ENCODE measurements at places on chromosomes 1 and 21. TPM values are rescaled to one million over a fixed set of nuclear protein-coding genes. Genes with fewer than 3 reads are reported as not detected.

TENT5C gene
- 64.5 TPM for total RNA-seq

GRCh38 chr21:45747233-45747766, 103.8 kb downstream of the PCBP3 start:
- no peaks in the 10 kb centered on the region for H3K4me1 ChIP-seq
- no peak overlapping the region for H3K27ac ChIP-seq
- H3K27me3 ChIP-seq = peaks cover 1% of the 10 kb centered on the region

DNA sequence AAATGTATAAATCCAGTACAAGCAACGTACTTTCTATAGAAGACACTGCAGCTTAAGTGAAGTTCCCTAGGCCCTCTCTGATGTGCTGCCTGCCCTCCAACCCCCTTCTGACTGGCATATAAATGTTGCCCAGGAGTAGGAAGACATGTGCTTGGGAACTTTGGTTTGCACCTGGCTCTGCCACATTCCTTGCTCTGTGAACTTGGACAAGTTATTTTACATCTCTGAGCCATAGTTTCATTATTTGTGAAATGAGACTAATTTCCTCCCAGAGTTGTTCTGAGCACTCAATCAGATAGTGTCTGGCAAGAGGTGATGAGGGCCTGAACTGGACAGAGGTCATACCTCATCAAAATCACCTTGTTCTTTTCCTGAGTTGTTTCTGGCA, 3.5 kb upstream of the PHC2 start:
- H3K27ac ChIP-seq = no peak overlapping the region
- peaks cover 2% of the 10 kb centered on the region for H3K4me1 ChIP-seq

ADAMTS1 gene
- total RNA-seq = 1.4 TPM

DNA sequence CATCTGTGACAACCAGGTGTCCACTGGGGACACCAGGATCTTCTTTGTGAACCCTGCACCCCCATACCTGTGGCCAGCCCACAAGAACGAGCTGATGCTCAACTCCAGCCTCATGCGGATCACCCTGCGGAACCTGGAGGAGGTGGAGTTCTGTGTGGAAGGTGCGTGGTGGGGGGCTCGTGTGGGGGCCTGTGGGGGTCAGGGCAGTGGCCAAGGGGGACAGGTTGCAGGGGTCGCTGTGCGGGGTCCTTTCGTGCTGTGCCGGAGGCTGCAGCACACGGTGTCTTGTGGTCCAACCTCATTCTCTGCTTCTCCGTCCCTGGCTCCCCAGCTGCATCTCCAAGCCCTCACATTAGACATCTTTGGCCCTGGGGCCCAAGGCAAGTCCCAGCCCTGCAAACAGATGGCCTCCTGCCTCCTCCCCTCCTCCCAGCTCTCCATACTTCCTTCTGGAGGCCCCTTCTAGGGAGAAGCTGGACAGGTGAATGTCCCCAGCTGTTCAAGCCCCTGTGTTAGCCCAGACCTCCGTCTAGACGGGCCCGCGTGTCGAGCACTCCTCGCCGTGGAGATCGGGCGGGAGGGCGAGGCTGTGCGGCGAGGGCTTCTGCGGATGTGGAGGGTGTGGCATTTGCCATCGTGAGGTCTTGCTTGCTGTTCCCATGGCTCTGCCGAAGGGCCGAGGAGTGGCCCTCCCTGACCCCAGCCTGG, 2.5 kb downstream of the AGRN start:
- H3K27ac ChIP-seq = no peak overlapping the region
- peaks cover 25% of the 10 kb centered on the region for H3K4me1 ChIP-seq
- no peak for DNase-seq
- peaks cover 4% of the 10 kb centered on the region for H3K36me3 ChIP-seq
- H3K4me3 ChIP-seq = no peak overlapping the region
- H3K27me3 ChIP-seq = peaks cover 16% of the 10 kb centered on the region

FCRL2 gene
- total RNA-seq = not detected

NEK2 gene
- total RNA-seq = 47.5 TPM

SEC16B gene
- total RNA-seq = not detected

ALG14 gene
- total RNA-seq = 2.7 TPM

TLR5 gene
- total RNA-seq = 0.15 TPM

DNA sequence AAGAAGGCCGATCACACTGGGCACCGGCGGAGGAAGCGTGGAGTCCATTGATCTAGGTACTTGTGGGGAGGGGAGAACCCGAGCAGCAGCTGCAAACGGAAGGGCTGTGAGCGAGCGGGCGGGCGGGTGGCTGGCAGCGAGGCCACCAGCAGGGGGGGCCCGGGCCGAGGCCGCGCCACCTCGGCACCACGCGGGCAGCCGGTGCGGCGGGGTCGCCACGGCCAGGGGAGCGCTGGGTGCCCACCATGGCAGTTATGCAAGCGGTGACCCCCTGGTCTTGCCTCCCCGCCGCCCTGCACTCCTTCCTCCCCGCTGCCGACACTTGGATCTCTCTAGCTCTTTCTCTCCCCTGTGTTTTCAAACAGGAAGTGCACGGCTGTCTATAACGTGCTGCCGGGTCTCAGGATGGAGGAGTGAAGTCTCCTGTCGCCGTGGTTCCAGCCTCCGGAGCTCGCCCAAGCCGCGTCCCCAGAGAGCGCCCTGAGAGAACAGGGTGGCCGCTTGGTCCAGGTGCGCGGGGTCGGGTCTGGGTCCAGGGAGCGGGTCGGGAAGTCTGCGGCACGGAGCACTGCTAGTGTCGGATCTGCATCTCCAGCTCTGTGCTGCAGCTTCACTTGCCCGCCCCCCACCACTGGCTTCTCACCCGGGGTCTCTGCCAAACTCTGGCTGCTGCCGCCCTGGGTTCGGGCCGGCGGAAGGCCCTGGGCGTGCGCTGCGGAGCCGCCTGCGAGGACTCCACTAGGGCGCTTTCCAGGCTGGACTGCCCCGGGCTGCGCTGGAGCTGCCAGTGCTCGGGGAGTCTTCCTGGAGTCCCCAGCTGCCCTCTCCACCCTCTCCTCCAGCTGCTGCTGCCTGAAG, 22.7 kb downstream of the LRRC8D start:
- H3K4me3 ChIP-seq = peak overlapping the region; percentile 95
- H3K27me3 ChIP-seq = no peaks in the 10 kb centered on the region
- peaks cover 22% of the 10 kb centered on the region for H3K36me3 ChIP-seq
- DNase-seq = peak; percentile 81
- H3K4me1 ChIP-seq = peaks cover 68% of the 10 kb centered on the region
- H3K27ac ChIP-seq = peak overlapping the region; percentile 84

PTGER3 gene
- total RNA-seq = not detected

GRCh38 chr21:26595971-26596370, 22.9 kb upstream of the CYYR1 start:
- H3K27ac ChIP-seq = no peak overlapping the region
- H3K4me1 ChIP-seq = no peaks in the 10 kb centered on the region
- no peaks in the 10 kb centered on the region for H3K36me3 ChIP-seq
- DNase-seq = no peak
- no peak overlapping the region for H3K4me3 ChIP-seq

OR10J5 gene
- not detected for total RNA-seq

GRCh38 chr1:234710936-234711724, 101.2 kb upstream of the IRF2BP2 start:
- no peak overlapping the region for H3K4me3 ChIP-seq
- no peaks in the 10 kb centered on the region for H3K36me3 ChIP-seq
- H3K4me1 ChIP-seq = peaks cover 6% of the 10 kb centered on the region
- H3K27me3 ChIP-seq = no peaks in the 10 kb centered on the region
- DNase-seq = no peak

HSD11B1 gene
- 8.7 TPM for total RNA-seq

- H3K36me3 ChIP-seq = no peaks in the 10 kb centered on the region
- no peaks in the 10 kb centered on the region for H3K4me1 ChIP-seq
- no peaks in the 10 kb centered on the region for H3K27me3 ChIP-seq
- DNase-seq = no peak
- no peak overlapping the region for H3K27ac ChIP-seq
These were observed 36.8 kb downstream of the TRIM11 start for GRCh38 chr1:228369608-228370438.

- peak overlapping the region; percentile 97 for H3K4me3 ChIP-seq
- peak; percentile 31 for DNase-seq
- H3K36me3 ChIP-seq = peaks cover 67% of the 10 kb centered on the region
- H3K27me3 ChIP-seq = no peaks in the 10 kb centered on the region
These were observed 1.6 kb downstream of the CD53 start for GRCh38 chr1:110874324-110875215.

S100A16 gene
- total RNA-seq = not detected

GRCh38 chr1:75993661-75994060, 61.5 kb upstream of the ASB17 start:
- no peaks in the 10 kb centered on the region for H3K4me1 ChIP-seq
- peaks cover 7% of the 10 kb centered on the region for H3K27me3 ChIP-seq
- H3K36me3 ChIP-seq = no peaks in the 10 kb centered on the region
- H3K4me3 ChIP-seq = no peak overlapping the region

DNA sequence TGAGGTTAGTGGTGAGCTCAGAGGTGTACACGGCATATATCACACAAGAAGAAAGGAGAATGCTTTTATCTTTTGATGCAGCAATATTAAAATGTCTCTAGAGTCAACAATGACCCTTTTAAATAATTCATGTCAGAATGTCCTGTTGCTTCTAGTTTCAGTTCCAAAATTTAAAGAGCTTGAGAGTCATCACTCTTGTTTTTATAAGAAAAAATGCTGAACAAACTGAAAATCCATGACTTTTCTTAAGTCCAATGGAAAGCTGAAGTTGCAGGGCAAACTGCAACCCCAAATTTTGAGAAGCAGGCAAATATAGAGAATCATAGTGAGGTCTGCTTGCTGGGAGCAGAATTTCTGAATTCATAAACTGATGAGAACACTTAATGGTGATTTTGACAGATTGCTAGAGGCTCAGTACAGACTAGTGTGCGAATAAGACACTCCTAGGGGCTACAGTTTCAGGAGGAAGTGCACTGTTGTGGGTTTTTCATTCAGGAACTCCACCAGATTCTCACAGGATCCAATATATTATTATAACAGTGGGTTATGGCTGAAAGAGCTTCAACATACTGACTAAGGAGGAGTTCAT, 135.1 kb downstream of the CLIC6 start:
- no peaks in the 10 kb centered on the region for H3K27me3 ChIP-seq
- H3K36me3 ChIP-seq = peaks cover 64% of the 10 kb centered on the region
- peaks cover 60% of the 10 kb centered on the region for H3K4me1 ChIP-seq
- no peak for DNase-seq
- H3K4me3 ChIP-seq = no peak overlapping the region
- H3K27ac ChIP-seq = no peak overlapping the region

- H3K27me3 ChIP-seq = peaks cover 6% of the 10 kb centered on the region
- no peak overlapping the region for H3K4me3 ChIP-seq
- H3K36me3 ChIP-seq = no peaks in the 10 kb centered on the region
- DNase-seq = no peak
- peaks cover 3% of the 10 kb centered on the region for H3K4me1 ChIP-seq
These were observed 6.6 kb upstream of the MED18 start for GRCh38 chr1:28322194-28322593.

RBBP4 gene
- total RNA-seq = 271 TPM
